CD4-positive, CD25-positive, alpha-beta regulatory T cell (primary cell): ENCODE measurements at places on chromosomes 16 and 17. TPM values are rescaled to one million over a fixed set of nuclear protein-coding genes. Genes with fewer than 3 reads are reported as not detected.

Gene SBK1
- polyA plus RNA-seq, result 2.8 TPM

Gene KLHL10
- polyA plus RNA-seq, result not detected

Gene NEUROD2
- polyA plus RNA-seq, result not detected

Gene TBX21
- polyA plus RNA-seq, result 8.5 TPM

Gene EVI2B
- 106 TPM for polyA plus RNA-seq

Gene MMP2
- polyA plus RNA-seq, result not detected

Gene CDH5
- not detected for polyA plus RNA-seq

Gene SEPTIN12
- not detected for polyA plus RNA-seq

Gene HBQ1
- polyA plus RNA-seq, result not detected

Gene KCNH6
- polyA plus RNA-seq, result not detected

Gene C16orf92
- polyA plus RNA-seq, result not detected

Gene NLE1
- 3.5 TPM for polyA plus RNA-seq

Gene DUS1L
- polyA plus RNA-seq, result 49.3 TPM

Gene ACSM3
- 1.7 TPM for polyA plus RNA-seq

Gene MYH8
- not detected for polyA plus RNA-seq

Gene LCMT1
- polyA plus RNA-seq, result 50.5 TPM

Gene NKD1
- polyA plus RNA-seq, result 0.10 TPM

Gene COPRS
- 12.7 TPM for polyA plus RNA-seq

Gene PRDM7
- not detected for polyA plus RNA-seq

Gene CACNA1H
- polyA plus RNA-seq, result 0.63 TPM

Gene ATP2A1
- polyA plus RNA-seq, result not detected

Gene DNAH3
- 0.05 TPM for polyA plus RNA-seq
